ENCODE measurements at places on chromosomes 1 and 21.

DNA sequence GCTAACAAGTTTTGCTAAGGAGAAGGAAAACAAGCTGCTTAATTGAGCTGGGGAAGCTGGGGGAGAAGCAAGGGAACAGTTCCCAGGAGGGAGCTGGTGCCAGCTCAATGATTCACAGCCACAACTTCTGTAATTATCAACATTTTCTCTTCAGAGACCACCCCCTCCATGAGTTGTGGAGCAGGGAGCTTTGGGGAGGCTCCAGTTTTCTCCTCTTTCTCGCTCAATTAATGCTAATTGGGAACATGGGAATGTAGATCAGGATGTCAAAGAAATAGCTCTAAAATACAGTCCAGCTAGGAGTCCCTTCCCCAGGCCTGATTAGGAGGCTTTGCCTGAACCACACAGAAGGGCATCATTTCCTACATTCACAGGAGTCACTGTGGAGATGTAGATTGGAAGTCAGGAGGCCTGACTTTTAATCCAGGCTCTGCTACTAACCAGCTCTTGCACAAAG lies 12.1 kb upstream of the MNDA start:
- no peak for DNase-seq

DNA sequence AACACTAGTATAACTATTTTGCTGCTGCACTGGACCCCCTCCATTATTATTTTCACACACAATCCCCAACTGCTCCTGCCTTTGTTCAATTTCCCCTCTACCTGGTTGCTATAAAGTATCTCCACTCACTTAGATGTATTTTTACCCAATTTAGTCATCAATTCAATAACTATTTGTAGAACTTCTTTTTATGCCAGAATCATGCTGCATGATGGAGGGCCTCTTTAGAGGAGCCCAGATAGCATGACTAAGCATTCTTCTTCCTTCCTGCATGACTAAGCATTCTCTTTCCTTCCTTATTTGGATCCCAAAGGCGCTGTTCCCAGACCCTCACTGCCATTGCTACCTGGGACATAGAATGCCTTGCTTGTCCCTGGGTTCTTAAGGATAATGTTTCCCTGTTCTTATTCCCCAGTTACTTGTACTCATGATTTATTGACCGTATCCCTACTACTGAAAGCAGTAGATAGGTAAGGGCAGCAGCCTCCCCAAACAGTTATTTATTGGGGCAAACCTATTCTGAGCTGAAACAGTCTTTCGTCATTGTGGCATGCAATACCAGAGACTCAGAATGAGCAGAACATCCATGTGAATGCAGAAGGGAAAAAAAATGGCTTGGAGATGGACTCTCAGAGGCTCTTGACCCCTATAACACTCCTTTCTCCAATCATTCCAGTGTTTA lies 89.3 kb upstream of the AKT3 start:
- peak; percentile 54 for DNase-seq

DNA sequence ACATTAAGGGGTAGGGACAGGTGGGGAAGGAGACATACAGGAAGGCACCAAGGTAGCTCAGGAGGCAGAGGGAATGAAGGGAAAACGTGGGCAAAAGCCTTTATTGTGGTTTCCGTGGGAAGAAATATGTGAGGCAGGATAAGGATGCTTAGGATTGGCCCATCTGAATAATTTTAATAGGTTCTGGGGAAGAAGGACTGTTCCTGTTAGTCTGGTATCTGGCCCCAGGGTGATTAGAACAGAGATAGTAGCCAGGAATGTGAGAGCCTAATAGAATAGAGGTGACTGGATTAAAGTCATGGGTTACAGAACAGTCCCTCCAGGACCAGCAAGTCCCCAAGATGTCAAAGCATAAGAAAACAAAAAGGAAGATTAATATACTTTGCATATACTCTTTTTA lies 545.2 kb upstream of the CAMK1G start:
- DNase-seq: peak; percentile 23

DNA sequence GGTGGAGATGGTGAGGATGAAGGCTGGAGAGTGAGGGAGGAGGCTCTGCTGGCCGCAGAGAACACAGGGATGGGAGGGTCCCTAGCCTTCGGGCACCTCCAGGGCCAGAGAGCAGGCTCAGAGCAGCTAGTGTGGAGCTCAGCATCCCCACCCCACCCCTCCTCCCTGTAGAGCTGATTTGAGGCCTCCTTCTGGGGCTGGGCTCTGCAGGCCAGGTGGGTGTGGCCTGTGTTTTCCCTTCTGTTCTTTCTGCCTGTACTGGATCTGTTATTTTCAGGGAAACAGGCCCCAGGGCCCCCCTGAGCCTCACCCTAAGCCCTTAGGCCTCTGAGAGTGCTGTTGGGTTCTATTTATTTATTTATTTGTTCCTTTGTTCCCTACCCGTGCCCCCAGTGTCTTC lies 44.8 kb downstream of the TMCC2 start:
- DNase-seq: no peak

- DNase-seq: no peak
Measured at GRCh38 chr1:22601610-22602009, 34.8 kb upstream of the C1QA start.

GRCh38 chr1:110604586-110605148 lies 1.5 kb downstream of the KCNA2 start:
- no peak for DNase-seq

GRCh38 chr1:204929487-204930154 lies 59.0 kb downstream of the NFASC start:
- no peak for DNase-seq

DNA sequence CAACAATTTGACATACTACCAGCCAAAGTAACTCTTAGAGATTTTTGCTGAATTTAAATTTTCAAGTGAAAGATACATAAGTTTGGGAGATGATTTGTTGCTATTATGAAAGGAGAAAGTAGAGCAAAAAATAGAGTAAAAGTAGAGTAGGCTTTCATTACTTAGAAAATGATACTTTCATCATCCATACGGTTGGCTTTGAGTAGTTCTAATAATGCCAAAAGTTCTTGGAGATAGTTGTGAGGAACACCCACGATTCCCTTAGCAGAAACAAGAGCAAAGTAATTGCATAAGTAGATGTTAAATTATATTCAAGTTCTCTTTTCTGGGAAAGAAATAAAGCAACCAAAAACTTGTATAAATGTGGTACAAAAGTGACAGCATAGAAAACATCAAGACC lies 95.0 kb upstream of the VAV3 start:
- no peak for DNase-seq

- DNase-seq: no peak
Measured at GRCh38 chr1:213414911-213415310, 363.9 kb downstream of the RPS6KC1 start.
